Activated CD4-positive, alpha-beta T cell treated with anti-CD3 and anti-CD28 coated beads, Interleukin-2, amount 10 ng/mL, durations not matched to agents 24 days and 14 days (primary cell): ENCODE measurements at places on chromosomes 12 and 14. TPM values are rescaled to one million over a fixed set of nuclear protein-coding genes. Genes with fewer than 3 reads are reported as not detected.

DNA sequence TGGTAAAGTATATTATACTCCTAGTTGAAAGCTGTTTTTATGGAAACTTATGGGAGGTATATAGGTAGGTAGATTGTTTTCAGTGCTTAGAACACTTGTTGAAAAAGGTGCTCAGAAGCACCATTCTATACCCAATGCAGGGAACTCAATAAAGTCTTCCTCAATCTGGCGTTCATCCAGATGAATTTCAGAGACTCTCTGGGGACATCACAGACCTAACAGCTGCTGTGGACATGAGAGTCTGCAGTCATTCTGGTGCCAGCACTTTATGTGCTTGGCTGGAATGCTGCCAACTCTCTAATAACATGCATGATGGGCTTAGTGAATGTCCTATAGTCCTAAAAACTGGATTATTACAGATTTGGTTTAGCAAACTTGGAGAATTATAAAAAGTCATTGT lies 115.9 kb downstream of the NTN4 start:
- no peak for DNase-seq

GRCh38 chr14:98370352-98370751 lies 901.6 kb downstream of the BCL11B start:
- DNase-seq, result no peak

GRCh38 chr12:93593843-93594242 lies 21.4 kb downstream of the SOCS2 start:
- DNase-seq, result no peak

- no peak for DNase-seq
Observed at GRCh38 chr12:100733817-100734593, 60.6 kb upstream of the ANO4 start.

DNA sequence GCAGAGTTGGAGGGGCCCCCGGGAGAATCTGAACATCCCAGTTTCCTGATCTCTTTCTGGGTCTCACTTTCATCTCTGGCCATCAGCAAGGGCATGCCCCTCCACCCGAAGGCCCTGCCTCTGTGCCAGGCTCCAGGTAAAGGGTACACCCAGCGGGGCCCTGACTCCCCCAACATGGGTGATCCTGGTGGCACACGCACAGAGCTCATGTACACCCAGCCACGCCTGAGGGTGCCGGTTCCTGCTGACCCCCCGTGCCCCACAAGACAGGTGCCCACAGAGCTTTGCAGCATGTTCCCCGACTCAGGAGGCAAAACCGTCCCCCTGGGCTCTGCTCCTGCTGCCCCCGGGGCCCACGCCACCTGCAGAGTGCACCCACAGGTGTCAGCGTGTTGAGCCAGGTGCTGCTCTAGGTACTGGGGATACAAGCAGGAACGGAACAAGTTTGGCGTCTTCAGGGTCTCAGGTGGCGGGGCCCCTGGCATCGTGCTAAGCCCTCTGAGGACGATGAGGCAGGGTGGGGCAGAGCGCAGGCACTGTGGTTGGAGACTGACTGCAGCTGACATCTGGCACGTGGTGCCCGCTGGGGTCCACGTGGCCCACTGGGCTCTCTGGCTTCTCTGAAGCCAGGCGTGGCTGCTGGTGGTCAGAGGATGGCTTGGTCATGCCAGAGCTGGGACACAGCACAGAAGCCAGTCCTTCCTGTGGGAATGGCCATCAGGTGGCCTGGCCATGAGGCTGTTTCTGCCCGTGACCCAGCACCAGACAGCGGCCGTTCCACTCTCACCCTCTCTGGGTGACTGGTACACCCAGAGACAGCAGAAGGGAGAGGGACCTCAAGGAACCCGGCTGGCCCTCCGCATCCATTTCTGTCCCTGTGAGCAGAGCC lies 13.8 kb downstream of the BAG5 start:
- DNase-seq, result no peak

GRCh38 chr14:68337279-68337678 lies 455.6 kb downstream of the ZFP36L1 start:
- DNase-seq, result no peak

GRCh38 chr12:52515927-52516831 lies 4.0 kb downstream of the KRT5 start:
- DNase-seq, result no peak

DNA sequence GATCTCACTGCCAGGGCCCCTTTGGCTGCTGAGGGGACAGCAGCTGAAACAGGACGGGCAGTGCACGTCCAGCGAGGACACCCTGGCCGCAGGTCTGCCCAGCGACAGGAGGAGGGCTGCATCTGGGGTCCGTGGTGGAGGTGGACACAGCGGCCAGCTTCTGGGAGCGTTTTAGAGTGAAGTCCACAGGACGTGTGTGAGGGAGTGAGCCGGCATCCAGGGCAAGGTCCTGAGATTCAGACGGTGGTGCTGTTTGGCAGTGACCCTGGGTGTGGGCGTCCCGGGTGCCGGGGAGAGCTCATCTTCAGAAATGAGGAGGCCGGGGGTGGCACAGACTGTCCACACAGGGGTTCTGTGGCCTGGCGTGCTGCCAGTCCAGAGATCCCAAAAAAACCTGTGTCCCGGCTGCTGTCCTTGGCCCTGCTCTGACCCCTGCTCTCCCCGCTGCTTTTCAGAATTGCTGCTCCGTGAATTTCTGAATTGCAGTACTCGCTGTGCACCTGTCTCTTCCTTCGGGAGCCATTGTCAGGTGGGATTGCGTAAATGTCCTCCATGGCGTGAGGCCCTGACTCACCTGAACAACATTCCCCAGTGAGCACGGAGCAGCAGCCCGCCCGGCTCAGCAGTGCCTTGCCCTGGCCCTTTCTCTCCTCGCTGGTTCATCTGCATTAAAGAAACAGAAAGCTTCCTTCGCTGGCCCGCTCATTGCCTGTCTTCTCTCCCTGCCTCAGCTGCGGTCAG lies 183.5 kb upstream of the C14orf180 start:
- DNase-seq, result no peak

GRCh38 chr14:49796025-49796424 lies 28.1 kb downstream of the KLHDC2 start:
- DNase-seq, result no peak

DNA sequence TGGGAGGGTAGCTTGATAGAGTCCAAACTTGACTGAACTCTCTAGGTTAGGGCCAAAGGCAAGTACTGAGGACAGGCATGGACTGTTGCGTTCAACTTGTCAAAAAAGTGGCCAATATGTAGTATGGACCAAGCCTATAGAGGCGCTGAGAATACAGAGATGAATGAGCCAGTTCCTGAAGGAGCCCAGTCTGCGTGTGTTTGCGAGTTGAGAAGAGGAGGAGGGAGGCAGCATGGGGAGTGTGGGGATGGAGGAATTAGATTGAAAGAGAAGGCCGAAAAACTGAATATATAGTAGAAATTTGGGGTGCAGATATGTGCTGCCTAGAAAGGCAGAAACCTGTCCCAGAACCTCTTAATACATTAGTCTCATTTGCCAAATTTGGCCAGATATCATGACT lies 412.4 kb downstream of the PCNX1 start:
- DNase-seq, result no peak

Gene MYO1H
- not detected in 2 replicates for total RNA-seq

Gene SYNDIG1L
- total RNA-seq, result not detected in 2 replicates

Gene DBX2
- total RNA-seq, result not detected in 2 replicates

Gene ZNF891
- total RNA-seq, result 2.2 and 2.4 TPM in 2 replicates

Gene ZC2HC1C
- total RNA-seq, result 0.82 and 1.6 TPM in 2 replicates
